ENCODE measurements at places on chromosomes 13 and 19.

- no peak for DNase-seq
These were observed 19.8 kb downstream of the ADPRHL1 start for GRCh38 chr13:113433391-113433916.

DNA sequence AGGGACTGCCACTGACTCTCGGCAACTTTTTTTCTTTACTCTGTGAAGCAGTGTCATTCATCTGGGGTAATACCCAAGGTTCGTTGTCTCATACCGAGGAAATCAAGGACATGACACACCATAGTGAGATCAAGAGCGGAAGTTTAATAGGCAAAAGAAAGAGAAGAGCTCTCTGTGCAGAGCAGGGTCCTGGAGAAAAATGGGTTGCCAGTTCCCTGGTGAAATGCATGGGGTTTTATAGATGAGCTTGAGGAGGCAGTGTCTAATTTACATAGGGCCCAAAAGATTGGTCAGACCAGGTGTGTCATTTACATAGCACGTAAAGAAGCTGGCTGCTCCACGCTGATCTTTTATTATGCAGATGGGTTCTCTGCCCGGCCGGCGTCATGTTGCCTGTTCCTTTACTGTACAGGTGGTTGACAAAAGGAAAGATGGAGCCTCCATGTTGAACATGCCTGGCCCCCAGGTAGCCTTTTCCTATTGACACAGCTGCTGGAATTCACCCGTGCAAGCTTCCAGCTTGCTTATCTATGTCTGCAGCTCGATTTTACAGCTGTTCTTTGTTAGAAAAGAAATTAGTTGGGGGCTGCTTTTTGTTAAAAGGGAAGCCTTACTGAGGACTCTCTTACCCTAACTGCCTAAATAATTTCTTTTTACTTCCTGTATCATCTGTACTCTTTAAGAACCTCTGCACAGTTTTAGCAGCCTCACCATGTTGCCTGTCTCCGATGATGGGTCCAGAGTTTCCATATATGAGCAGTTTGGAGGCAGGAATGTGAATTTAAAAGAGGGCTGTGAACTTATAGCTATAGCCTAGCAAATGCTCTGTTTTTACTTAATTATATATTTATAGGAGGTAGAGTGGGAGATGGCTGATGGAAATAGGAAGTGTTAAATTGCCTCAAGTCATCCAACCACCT lies 98.0 kb upstream of the DIAPH3 start:
- DNase-seq = peak; percentile 88

DNA sequence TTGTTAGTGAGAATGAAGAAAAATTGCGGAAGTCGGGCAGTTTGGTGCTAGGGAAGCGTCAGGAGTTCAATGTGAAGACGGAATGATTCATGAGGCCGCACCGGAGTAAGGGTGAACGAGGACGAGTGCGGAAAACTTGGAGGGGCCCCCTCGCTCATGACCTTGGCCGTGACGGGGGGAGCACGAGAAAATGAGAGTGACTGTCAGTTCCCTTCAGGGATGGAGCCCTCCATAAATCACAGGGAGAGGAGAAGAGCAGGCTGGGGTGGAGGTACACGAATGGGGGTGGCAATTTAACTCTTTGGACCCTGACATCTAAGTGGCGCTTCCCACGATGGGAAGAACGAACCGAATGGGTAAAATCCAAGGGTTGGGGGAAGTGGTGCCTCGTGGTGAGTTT lies 486.4 kb downstream of the TSHZ3 start:
- DNase-seq = no peak

- no peak for DNase-seq
These were observed 1.7 kb upstream of the ADM5 start for GRCh38 chr19:49687566-49688316.

DNA sequence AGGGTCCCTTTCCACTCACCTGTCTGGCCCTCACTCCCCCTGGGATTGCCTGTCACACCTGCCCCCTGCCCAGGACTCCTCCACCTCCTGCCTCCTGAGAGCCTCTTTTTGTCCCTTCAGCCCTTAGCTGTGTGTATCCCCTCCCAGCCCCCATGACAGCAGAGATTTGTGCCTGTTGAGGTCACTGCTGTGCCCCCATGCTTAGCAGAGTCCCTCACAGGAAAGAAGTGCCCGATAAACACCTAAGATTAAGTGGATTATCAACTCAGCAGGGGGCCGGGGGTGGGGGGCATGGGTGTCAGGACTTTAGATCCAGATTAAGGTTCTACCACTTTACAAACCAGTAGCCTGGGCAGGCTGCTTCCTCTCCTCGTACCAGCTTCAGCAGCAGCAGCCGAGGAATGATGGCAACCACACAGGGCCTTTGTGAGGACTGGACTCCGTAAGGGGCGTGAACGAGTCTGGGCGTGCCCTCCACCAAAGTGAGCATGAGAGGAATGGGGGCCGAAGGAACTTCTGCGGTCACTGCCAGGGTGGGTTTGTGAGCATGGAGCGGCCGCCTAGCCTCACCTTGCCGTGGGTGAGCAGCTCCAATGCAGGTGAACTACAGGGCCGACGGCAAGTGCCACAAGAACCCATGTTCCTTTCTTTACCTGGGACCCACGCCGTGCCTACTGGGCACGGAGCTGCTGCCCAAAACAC lies 36.1 kb downstream of the ZNF787 start:
- DNase-seq = no peak

- no peak for DNase-seq
These were observed 17.3 kb upstream of the OVOL3 start for GRCh38 chr19:36093687-36094086.

- DNase-seq = no peak
These were observed 11.4 kb upstream of the SCEL start for GRCh38 chr13:77523834-77524728.

DNA sequence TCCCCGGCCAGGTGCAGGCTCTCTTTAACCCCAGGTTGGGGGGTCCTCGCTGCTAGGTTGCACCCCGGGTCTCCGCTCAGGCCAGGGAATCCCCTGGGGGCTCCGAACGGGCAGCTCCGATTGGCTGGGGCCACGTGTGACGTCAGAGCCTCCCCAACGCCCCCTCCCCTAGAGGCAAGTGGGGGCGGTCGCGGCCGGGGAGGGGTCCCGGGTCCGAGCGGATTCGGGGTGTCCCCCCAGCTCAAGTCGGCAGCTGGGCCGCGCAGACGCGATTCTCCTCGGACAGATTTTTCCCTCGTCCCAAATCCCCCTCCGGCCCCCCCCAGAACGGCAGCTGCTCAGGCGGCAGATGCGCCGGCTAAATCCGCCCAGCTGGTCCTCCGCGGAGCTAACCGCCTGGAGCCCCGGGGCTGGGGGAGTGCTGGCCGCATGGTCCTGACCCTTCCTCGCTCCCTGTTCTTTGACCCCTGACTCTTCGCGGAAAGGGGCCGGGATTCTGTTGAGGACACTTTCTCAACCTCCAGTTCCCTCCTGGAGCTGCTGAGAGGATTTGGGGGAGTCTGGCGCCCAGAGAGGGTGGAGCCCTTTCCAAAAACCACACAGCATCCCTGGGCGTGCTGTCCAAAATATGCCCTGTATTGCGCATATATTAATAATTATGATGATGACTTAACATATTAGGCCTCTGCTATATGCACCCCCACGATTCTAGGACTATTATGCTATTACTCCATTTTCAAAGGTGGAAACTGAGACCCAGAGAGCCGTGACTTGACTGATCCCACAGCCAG lies 25.4 kb upstream of the SEMA6B start:
- DNase-seq = peak; percentile 9

DNA sequence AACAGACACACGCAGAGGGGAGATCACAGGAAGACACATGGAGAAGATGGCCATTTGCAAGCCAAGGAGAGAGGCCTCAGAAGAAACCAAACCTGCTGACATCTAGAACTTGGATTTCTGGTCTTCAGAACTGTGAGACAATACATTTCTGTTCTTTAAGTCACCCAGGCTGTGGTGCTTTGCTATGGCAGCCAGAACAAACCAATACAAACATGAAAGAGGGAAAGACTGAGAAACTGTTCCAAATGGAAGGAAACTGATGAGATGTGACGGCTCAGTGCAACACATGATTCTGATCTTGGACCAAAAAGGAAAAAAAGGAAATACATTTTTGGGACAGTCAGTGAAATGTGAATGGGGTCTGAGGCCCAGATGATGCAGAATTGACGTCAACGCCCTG lies 30.2 kb upstream of the SACS start:
- DNase-seq = no peak

- no peak for DNase-seq
These were observed 215.5 kb downstream of the NHLRC3 start for GRCh38 chr13:39253774-39254173.

All from NCI-H774 (cell line).